ENCODE measurements at places on chromosomes 12 and 14.

DNA sequence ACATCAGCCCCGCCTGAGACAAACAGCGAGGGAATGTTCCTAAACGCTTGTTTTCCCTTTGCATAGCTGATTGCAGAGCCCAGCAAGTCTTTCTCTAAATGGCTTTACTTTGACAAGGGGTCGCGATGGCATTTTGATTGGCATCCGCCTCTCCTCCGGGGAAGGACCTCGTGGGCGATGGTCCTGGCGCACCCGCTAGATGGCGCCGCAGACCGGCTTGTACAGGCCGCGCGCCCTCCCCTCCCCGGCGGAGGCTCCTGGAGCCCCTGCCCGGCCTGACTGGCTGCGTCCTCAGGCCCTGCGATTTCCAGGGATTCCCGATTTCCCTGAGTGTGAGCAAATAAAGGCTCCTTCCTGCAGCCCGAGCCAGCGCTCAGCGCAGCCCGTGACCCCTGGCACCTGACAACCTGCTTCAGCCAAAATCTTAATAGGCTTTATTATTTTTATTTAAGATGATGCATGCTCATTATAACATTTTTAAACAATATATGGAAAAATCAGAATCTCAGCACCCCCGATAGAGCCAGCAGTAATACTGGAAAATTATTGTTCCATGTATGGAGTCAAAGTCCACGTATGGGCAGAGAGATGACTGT lies 468.3 kb downstream of the AACS start:
- no peak for DNase-seq

DNA sequence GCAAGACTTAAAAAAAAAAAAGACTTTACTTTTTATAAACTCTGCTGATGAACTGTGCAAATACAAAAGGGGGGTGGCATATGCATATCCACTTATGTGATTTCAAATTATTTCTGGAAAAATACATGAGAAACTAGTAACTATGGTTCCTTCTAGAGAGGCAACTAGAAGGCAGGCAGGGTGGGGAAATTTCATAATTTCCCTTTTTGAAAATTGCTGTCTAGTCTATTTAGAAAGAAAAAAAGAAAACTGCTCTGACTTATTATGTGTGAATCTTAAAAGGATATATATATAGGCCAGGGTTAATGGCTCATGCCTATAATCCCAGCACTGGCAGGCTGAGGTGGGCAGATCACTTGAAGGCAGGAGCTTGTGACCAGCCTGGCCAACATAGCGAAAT lies 42.3 kb downstream of the ANAPC7 start:
- DNase-seq, result no peak

- DNase-seq, result no peak
Observed at GRCh38 chr12:5488626-5488955, 56.7 kb downstream of the NTF3 start.

GRCh38 chr12:124898200-124898922 lies 16.1 kb downstream of the UBC start:
- peak; percentile 66 for DNase-seq

GRCh38 chr14:73231981-73232851 lies 5.1 kb upstream of the PAPLN start:
- no peak for DNase-seq

GRCh38 chr12:124705545-124706138 lies 138.2 kb upstream of the NCOR2 start:
- no peak for DNase-seq

DNA sequence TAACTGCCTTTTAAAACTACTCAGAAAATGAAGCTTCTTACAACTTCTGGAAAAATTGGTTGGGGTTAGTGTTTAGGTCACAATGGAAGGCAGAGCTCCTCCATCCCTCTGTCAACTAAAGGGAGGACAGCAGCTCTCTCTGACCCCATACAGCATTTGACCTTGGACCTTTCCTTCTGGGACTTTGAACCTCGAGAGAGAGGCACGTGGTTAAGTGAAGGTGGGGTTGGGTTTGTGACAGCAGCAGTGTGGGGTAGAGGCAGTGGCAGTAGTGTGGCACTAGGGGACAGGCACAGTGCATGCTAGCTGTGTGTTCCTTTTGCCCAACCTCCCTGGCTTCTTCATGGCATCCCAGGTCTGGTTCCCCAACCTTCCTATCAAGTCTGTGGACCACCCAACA lies 9.4 kb upstream of the C12orf75 start:
- no peak for DNase-seq

GRCh38 chr12:15020156-15020555 lies 47.3 kb downstream of the PDE6H start:
- DNase-seq, result no peak

DNA sequence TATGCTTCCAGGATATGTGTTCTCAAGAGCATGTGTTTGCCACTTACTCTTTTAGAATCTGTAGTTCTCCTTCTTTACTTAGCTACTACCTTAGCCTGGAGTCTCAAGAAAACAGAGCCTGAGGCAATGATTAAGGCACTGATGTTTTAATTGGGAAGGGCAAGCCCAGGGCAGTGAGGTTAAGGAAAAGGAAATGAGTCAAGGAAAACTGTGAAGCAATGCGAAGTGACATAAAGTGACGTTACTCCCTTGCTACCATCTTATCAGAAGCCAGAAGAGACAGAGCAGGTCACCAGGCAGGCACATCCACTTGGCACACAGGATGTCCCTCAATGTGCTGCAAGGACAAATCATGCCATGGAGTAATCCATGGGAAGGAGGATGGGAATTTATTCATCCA lies 11.3 kb upstream of the EML5 start:
- DNase-seq, result no peak

GRCh38 chr14:69044965-69045555 lies 66.0 kb upstream of the ACTN1 start:
- DNase-seq, result no peak

DNA sequence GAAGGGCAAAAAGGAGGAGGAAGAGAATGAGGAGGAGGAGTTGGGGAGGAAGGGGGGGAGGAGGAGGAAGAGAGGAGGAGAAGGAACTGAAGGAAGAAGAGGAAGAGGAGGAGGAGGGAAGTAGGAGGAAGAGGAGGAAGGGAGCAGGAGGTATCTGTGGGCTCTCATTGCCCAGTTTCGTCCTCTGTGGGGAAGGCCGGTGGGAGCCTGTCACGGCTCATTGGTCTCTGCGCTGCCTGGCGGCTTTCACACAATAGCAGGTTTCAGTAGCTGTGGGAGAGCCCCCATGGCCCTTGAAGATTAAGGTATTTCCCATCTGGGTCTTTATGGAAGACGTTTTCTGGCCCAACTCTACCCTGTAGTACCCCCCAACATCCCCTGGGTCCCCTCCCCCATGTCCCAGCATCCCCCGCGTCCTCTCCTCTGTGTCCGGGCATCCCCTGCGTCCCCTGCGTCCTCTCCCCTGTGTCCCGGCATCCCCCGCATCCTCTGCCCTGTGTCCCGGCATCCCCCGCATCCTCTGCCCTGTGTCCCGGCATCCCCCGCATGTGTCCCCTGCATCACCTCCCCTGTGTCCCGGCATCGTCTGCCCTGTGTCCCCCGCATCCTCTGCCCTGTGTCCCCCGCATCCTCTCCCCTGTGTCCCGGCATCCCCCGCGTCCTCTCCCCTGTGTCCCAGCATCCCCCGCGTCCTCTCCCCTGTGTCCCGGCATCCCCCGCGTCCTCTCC lies 278.2 kb upstream of the SFSWAP start:
- no peak for DNase-seq

Measured in Peyer's patch (tissue), 4 donors.